ENCODE measurements at places on chromosomes 4 and X.

DNA sequence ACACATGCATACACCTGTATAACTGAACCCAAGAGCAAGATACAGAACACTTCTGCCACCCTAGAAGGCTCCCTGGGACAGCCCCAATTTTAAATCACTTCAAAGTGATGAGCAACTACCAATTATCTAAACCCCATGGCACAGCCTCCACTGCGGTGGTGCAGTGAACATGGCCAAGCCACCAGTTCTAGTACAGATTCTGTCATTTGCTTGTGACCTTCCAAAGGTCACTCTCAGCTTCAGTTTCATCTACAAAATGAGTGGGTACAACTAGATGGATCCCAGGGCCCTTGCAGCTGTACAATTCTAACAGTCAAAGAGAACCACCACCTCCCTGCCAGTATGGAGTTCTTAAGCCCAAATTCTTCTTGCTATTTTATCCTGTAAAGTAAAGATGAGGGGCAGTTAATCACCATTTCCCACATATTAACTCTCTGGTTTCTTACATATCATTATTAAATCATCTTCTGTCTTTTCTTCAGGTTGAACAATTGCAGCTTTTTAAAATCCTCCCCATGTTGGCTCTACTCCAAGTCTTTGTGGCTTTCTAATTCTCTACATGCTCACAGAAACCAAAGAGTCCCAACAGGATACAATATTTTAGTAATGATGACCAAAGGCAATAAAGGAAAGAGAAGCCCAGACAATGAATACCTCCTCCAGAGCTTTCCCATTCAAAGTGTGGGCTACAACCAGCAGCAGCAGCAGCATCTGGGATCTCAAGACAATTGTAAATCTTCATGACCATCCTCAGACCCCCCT, 39.0 kb upstream of the GPM6B start:
- no peak for DNase-seq

DNA sequence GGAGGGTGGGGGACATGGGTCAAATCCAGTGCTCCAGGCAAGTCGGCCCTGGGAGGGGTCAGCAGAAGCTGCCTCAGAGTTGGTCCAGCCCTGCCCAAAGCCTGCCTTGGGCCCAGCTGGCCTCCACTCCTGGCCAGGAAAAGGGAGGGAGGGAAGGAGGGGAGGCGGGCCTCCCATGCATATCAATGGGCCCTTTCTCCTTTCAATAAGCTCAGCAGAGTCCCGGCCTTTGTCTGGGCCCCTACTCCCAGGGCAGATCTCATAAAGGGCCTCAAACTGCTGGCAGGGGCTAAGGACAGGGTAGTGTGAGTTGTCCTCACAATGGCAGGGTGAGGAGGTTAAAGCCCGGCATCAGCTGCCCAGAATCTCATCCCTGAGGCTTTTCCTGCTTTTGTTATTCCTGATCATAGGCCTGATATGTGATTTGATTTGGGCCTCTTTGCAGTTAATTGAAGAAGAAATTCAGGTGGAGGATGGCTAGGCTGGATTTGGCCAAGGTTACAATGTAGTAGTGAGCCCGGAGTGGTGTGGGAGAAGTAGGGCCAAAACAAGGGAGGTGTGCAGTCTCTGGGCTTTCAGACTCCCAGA, 121.1 kb upstream of the ATP6AP2 start:
- no peak for DNase-seq

GRCh38 chr4:101304916-101305315, 42.4 kb downstream of the PPP3CA start:
- DNase-seq: no peak

DNA sequence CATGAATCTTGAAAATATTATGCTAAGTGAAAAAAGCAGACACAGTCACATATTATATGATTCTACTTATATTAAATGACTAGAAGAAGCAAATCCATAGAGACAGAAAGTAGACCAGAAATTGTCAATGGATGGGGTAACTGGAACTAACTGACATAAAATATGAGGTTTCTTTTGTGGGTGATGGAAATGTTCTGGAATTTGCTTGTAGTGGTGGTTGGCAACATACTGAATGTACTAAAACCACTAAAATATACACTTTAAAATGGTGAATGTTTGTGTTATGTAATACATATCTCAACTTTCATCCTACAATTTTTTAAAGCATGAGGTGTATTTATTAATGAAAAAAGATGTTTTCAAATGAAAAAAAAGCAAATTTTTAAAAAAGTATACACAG, 14.7 kb downstream of the CNOT6L start:
- DNase-seq: no peak

DNA sequence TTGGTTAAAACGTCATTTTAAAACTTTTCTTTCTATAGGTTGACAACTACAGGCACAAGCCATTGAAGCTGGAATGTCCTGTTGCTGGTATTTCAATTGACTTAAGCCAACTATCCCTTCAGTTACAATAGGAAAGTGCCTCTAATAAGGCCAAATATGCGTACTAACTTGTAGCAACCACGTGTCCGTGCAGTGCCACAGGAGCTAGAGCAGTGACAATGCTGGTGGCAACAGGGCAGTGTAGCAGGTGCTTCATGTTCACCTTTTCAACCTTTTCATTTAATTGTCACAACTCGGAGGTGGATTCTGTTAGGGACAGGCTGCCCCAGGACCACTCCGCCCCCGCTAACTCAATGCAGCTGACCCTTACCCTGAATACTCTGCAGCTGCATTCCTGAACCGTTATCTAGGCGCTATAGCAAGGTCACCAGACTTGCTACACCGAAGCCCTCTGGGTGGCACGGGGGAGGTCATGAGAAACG, 37.7 kb downstream of the ERVMER34-1 start:
- DNase-seq: no peak

DNA sequence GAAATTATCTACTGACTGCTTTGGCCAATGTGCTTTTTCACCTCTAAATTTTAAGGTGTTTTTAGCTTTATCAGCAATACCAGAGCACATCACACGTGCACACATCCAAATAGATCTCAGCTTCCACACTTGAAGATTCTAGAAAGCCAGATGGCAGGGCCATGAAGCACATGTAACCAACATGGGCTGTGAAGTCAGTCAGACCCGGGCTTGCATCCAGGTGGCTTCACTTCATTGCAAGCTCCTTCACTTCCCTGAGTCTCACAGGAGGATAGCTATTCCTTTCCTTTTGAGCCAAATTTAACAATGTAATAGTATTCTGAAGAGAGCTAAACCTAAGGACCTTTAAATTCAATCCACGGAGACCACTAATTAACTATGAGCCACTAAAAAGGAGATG, 86.5 kb downstream of the SH3RF1 start:
- no peak for DNase-seq

DNA sequence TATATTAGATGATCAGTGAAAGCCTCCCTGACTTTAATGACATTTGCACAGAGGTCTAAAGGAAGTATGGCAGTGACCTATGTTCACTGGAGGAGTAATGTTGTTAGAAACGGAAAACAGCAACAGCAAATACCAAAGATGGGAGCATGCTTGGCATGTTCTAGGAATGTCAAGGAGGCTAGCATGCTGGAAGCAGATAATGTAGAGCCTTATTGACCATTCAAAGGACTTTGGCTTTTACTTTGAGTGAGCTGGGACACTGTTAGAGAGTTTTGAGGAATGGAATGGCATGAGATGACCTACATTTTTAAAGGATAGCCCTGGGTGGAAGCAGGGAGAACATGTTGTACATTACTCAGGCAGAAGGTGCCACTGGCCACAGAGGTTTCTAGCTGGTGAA, 6.0 kb downstream of the RPA4 start:
- no peak for DNase-seq

DNA sequence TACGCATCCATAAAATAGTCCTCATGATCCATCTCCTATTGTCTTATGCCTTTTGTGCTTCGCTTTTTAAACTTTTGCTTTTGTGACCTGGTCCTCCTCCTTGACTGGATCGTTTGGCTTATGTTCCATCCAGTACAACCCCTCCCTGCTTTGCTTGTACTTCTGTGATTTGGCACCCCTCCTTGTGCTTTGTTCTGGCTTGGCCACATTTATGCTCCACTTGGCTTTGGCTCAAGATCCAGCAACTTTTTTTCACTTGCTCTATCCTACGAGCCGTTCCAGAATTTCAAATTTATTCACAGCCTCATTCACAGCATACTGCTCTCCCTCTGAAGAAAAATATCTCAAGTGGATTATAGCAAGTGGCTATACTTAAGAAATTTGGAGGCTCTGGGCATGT, 28.0 kb upstream of the GLRA2 start:
- DNase-seq: no peak

DNA sequence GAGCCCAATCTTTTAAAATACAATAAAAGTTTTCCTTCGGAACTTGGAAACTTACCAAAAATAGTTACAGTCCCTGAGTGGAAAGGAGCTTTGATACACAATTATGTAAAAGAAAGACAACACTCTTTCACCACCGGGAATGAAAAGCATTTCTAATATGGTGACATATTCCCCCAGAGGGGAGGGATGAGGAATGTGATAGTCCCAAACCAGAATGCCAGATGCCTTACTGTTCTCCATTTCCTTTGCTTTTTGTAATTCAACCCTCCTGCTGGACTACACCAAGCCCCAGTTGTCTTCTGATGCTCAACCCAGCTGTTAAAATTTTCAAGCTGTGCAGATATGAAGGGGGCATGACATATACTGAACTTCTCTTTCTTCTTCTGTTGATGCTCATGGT, 4.1 kb downstream of the PRIMPOL start:
- DNase-seq: no peak

DNA sequence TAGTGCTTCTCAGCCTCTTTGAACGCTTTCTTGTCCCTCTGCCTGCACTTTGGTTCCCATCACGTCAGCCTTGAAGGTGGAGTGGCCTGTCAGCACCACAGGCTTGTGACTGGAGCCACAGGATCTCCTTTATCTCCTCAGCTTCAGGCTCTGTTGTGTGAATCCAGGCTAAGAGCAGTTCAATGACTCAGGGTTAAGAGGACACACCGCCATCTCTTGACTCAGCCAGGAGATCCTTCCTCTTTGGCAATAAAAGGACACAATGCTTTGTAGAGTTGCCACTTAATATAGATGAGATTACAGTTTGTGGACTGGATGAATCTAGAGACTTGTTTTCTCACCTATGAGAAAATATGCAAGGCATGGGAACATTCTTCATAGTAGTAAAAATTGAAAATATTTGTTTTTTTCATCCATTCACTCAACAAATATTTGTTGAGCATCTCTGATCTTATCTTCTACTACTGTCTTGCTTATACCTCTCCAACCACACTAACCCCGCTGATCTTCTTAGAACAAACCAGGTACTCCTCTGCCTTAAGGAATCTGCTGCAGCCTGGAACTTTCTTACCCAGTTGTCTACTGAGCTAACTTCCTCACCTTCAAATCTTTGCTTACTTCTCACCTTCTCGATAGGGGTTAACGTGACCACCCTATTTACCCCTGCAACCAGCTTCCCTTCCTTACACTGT, 62.3 kb downstream of the UCHL1 start:
- no peak for DNase-seq

DNA sequence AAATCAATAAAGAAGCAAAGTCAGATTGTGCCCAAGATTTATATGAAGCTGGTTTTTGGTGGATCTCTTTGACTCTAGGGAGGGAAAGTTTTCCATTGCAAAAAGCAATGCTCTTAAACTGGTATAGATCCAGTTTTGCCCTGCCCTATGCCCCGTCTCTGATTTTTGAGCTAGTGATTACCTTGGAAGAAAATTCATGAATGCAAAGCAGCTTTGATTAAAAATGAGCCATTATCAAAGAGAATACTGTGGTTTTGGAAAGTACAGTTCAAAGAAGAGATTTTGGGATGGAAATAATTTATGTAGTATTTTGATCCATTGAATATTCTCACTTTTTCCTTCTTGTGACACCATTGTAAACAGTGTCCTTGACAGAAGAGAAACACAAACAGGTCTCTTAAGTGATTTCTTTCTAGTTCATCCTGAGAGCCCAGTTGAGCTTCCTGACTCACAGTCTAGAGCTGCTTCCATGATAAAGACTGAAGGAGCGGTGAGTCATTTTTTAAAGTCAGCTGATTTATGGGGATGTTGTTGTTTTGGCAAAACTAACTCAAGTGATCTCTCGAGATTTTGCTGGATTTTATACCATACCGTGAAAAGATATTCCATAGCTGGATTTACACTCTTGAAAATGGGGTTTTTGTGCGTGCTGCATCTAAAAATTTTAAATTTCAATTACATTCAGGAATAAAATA, 76.7 kb downstream of the AFF1 start:
- no peak for DNase-seq

- DNase-seq: no peak
These were observed 160.3 kb downstream of the AFAP1 start for GRCh38 chr4:7779432-7779768.

DNA sequence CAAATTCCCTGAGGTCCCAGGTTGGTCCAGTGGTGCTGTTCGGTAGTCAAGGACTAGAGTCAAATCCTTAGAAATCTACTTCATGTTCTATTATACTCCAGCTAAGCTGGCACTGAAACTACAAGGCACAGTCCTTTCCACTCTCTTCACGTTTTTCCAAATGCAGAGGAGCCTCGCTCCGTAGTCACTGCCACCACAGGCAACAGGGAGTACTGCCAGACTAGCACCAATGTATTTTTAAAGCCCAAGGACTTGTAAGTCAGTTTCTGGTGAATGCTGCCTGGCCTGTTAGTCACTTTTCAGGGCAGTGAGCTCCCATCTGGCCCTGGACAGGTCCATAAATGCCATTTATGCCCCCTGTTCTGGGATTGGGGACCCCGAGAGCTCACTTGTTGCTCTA, 323.5 kb downstream of the FAM47A start:
- no peak for DNase-seq

DNA sequence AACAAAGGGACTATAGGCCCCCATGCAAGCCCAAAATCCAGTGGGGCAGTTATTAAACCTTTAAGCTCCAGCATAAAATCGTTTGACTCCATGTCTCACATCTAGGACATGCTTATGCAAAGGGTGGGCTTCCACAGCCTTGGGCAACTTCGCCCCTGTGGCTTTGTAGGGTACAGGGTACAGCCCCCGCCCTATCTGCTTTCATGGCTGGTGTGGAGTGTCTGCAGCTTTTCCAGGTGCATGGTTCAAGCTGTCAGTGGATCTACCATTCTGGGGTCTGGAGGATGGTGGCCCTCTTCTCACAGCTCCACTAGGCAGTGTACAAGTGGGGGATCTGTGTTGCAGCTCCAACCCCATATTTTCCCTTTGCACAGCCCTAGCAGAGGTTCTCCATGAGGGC, 559.8 kb upstream of the TECRL start:
- no peak for DNase-seq

DNA sequence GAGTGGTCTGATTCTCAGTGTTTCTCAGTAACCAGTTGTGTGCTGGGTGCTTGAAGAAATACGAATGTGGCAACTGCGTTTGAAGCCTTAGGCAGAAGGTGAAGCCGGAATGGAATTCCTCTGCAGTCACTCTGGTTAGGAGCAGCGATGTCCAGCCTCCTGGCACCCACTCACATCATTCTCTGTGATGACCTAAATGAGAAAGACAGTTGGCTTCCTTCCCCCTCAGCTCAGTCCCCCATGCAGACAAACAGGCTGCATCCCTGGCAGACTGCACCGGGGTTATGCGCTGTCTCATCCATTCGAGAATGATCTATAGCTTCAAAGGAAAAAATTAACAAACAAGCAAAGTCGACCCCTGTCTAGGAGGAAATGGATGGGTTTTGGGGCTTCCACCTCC, 170.1 kb upstream of the SCML1 start:
- DNase-seq: no peak
